ENCODE measurements at places on chromosomes 1 and 21.

GRCh38 chr21:45447821-45448220 is 42.9 kb downstream of the COL18A1 start:
- no peak for DNase-seq

DNA sequence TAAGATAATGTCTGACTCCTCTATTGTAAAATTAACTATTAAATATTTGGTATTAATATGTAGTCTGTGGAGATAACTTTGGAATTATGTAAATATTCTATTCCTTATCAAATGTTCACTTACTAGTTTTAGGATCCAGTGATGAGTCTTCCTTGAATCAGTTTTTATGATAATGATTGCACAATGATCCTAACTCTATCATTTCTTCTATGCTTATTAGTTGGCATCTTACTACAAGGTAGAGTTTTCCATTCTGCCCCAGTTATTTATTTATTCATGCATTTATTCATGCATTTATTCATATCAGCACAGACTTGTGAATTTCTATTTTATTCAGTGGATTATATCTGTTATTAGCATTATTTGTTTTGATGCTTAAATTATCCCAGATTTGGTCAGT is 7.4 kb upstream of the MGST3 start:
- DNase-seq = no peak

GRCh38 chr1:39623053-39623452 is 16.4 kb downstream of the HEYL start:
- DNase-seq = no peak

DNA sequence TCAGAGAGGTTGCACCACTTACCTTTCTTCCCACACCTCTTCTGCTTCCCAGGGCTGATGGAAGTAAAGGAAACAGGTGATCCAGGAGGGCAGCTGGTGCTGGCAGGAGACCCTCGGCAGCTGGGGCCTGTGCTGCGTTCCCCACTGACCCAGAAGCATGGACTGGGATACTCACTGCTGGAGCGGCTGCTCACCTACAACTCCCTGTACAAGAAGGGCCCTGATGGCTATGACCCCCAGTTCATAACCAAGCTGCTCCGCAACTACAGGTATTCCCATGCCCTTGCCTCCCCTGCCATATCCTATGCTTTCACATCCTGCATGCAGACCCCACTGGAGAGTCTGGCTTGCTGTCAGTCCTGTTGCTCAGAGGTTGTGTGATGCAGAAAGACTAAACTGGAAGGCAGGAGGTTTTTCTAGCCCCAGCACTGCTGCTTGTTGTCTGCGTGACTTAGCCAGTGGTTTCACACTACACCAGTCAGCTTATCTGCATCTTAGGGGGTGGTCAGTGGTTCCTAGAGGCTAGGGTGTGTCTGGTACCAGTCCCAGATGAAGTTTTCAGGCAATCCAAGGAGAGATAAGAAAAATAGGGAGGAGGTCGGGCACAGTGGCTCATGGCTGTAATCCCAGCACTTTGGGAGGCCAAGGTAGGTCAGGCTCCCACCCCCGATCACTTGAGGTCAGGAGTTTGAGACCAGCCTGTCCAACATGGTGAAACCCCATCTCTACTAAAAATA is 10.2 kb downstream of the RHOC start:
- DNase-seq = no peak

DNA sequence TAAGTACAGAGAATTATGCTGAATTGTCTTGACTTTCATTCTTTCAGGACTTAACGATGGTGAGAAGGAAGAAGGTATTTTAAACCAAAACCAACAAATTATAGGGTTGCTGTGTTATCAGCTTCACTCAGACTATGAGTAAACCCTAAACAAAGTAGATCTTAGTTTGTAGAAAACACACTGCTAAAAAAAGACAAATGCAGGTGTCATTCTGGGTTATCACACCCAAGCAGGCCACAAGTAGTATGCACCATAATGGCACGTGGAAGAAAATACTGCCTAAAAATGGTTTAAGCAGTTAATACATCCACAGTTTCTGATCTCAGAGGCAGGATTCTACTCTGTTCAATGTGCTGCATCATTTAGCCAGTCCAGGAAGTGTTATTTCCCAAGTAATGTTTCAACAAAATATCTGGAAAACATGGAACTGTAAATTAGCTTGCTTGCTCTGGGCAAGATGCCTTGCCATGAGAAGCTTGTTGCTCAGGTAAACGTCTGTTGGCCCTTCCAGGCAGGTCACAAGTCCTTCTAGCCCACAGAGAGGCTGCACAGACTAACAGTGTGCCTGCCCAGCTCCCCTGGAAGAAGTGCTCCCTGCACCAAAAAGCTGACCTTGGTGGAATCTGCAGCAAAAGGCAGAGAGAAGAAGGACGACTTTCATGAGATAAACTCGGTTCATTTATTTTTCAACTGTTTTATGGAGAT is 4.1 kb downstream of the DIPK1A start:
- no peak for DNase-seq

DNA sequence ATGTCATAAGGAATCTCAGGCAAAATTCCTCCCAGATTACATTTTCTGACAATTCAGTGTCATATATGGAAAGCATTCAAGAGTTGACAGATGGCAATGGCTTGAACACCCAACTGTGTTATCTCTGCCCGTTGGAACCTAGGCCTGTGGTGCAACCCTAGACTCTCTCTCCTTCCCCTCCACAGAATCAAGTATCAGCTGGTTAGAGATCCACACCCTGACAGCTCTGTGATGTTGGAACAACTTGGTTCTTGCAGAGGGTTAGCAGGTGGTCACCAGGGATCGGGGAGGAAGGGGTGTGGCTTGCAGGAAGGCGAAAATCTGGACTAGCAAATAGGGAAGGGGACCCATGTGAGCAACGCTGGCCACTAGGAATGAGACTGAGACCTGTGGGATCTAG is 26.3 kb downstream of the PCSK9 start:
- DNase-seq = no peak

GRCh38 chr1:202659541-202659940 is 50.7 kb downstream of the SYT2 start:
- DNase-seq = no peak

DNA sequence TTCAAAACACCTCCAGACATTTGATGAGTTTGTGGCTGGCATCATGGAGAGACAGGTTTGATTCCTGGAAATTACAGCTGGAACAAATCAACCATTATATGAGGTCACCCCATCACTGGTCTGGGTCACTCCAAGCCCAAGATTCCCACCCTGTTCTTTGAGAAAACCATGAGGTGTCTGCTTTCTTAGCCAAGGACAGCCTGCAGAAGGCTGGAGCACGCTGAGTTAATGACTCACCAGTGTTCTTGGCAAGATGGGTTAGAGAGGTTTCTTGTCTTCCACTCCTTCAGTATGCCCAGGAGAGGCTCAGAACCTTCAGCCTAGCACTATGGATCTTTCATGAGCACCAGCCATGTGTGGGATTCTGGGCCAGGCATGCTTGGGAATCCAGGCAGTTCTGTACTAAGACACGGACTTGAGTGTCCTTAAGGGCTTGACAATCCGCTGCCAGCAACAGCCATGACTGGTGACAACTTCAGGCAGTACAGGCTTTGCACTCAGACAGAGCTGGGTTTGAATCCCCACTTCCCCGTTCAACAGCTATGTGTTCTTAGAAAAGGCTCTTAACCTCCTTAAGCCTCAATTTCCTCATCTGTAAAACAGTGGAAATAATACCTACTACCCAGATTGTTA is 43.9 kb downstream of the GRHL3 start:
- no peak for DNase-seq

DNA sequence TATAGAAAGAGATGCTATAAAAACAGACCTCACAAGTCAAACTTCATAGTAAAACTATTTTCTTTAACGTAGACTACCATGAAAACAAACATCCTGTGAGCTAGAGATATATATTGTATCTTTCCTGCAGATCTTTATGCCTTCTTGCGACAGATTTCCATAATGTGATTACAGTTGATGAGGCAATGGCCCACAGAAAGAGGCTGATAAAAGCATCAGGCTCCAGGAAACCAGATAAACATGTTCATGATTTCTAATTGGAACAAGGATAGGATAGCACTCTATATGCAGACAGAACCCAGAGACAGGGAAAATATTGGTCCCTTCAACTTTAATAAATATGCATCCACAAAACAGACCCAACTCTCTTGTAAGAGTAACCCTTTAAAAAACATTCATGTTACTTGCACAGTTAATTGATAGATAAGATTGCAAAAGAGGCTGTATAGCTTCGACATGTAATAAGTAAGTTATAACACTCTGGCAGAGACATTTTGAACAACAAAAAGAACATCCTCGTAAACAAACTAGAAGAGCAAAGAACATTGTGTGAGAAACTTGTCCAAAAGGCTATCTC is 329.4 kb downstream of the AGBL4 start:
- DNase-seq = no peak

DNA sequence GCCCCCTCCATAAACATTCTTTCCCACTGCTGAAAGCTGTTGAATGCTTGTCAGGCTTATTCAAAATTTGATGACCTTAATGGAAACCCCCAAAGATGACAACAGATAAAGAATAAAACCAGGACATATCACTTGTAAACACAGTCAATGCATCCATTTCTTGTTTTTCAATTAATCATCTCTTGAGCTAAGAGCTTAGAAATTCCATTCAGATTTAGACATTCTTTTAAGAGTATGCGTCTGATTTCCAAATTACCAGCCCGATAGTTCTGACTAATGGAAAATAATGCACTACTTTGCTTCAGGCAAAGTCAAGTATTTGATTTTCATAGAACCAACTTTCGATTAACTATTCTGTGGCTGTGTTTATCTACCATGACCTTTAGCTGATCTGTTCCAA is 100.6 kb upstream of the RUNX1 start:
- no peak for DNase-seq

DNA sequence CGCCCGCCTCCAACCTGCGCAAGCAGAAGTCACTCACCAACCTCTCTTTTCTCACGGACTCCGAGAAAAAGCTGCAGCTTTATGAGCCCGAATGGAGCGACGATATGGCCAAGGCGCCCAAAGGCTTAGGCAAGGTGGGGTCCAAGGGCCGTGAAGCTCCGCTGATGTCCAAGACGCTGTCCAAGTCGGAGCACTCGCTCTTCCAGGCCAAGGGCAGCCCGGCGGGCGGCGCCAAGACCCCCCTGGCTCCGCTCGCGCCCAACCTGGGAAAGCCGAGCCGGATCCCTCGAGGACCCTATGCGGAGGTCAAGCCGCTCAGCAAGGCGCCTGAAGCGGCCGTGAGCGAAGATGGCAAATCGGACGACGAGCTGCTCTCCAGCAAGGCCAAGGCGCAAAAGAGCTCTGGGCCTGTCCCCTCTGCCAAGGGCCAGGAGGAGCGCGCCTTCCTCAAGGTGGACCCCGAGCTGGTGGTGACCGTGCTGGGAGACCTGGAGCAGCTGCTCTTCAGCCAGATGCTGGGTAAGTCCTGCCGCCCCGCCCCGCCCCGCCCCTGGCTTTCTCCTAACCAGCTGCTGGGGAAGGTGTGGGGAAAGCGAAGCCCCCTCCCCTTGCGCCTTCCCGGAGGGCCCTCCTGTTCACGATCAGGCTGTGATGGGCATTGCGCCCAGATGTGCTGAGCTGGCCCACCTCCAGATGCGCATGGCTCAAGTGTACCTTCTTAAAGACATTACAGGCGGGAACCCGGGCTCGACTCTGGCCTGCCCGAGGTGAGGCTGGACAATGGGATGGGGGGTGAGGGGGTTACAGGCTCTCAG is 110.2 kb downstream of the NAV1 start:
- DNase-seq = no peak

DNA sequence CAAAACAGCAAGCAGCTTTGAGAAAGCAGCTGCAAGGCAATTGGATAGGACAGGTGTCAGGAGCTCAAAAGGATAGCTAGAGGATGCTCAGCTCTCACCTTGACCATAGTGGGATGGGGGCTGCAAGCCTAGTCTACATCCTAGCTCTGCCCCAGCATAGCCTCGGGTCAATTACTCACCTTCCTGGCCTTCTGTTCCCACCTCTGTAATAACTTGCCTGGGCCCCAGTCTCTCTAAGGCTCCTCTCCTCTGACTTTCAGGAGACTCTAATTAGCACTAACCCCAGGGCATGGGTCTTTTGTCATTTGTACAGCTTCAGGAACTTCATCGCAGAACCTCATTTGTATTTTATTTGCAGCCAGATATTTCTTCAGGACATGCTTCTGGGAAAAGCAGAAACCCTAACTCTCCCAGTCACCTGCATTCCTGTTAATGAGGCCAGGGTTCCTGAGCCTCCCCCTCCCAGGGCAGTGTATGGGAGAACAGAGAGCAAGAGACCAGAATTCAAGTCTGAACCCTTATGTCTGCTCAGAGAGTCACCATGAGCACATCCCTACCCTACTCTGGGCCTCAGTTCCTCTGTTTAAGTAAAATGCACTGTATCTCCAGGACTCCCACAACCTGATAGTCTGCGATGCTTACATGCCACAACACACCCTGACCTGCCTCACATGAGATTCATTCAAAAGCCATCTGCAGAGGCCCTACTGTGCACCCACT is 108.1 kb downstream of the MATN1 start:
- no peak for DNase-seq

DNA sequence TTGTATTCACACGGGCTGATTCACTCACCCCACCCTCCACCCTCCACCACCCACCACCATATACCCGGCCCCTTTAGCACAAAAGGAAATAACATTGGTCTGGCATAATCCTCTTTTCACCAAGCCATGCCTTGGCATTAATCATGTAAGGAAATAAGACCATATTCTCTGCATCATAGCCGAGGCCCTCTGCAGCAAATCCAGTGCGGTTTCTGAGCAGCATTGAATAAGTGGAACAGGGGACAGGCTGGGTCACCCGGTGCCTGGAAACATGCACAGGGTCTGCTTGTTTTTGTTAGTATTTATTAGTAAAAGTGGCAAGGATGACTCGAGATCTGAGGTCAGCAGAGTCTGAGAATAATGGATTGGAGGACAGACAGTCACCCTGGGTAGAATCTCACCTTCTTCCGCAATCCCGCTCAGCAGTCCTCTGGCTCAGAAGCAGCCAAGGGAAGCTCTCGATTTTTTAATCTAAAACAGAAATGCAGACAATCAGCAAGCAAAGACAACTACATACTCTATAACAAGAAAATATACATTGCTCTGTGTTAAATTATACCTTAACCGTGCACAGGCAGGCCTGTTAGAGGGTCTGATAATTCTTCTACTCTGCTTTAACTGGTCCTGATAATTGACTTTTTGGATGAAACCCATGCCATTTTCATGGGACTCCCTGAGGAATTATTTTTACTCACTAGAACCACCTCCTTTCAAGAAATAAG is 52.4 kb upstream of the CDC42BPA start:
- DNase-seq = no peak

Data from effector CD4-positive, alpha-beta T cell (primary cell).